Left kidney (tissue), 8 donors: ENCODE measurements at places on chromosomes 3 and 15.

DNA sequence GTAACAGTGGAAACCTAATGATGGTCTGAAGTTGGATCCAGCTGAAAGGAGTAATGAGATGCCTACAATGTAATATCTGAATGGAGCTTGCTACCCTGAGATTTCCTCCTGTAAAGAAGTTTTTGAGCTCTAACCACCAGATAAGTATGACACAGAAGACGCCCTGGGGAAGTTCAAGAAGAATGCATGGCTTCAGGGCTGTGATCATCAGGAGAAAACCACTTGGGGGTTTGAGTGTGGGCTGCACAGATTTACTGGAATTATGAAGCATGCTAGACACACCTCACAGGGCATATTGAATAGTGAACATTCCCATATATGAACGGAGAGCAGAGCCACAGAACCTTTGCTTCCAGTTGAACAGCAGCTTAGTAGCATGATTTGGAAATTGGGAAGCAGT is 10.6 kb upstream of the CCDC80 start:
- DNase-seq = no peak

- DNase-seq = no peak
These were observed 33.5 kb downstream of the STARD9 start for GRCh38 chr15:42608752-42609488.

DNA sequence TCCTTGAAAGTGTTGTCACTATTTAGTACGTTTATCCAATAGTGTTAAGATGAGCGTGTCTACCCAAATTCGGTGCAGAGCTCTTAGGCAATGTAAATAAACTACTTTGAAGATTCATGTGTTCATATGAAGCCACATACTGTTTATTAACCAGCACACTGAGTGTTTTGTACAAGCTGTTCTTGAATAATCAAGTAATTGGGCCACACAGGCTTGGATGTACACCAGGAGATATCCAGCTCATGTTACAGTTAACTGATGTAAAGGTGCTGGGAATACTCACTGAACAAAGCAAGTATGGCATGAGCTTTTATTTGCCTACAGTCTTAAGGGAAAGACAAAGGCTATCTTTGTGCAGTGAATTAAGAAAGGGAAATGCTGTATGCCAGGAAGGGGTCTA is 632 bp upstream of the DHX36 start:
- peak; percentile 11 for DNase-seq

DNA sequence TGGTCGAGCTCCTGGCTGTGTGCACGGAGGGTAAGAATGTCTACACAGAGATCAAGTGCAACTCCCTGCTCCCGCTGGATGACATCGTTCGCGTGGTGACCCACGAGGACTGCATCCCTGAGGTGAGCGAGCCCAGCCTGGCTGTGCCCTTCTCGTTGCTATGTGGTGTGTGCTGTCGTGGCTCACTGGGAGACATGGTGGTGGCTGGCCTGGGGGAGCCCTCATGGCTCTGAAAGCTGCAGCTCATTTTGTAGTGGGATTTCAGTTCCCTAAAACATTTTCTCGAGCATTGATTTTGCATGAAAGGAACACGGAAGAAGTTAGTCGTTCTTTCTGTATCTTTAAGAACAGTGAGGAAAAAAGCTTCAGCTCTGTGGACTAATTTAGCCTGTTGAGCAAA is 200.5 kb downstream of the ITPR1 start:
- no peak for DNase-seq

- DNase-seq = no peak
These were observed 226.4 kb upstream of the CTDSPL start for GRCh38 chr3:37635251-37635650.

DNA sequence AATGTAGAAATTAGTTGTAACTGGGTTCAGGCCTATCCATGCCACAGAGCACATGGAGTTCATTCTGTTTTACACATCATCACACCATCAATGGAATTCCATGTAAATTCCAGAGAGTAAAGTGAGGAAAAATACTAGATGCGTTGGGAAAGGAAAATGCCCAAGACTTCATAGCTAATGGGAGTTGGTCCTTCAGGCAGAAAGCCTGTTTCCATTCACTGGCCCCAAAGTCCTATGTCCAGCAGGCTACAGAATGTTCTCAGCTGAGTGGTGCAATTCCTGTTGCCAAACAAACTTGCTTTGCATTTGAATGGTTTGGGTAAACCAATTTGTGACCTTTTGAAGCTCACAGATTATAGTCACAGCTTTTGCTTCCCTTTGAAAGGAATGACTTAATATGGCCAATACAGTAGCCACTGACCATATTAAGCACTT is 164.6 kb upstream of the PFN2 start:
- DNase-seq = no peak

GRCh38 chr15:40843885-40844695 is at the start of gene SPINT1:
SPINT1 (plus strand) TSS chr15:40844048; CDS start chr15:40844555, 507 bp downstream.
- no peak for DNase-seq

GRCh38 chr15:81049835-81050234 is 49.1 kb downstream of the TLNRD1 start:
- DNase-seq = no peak

DNA sequence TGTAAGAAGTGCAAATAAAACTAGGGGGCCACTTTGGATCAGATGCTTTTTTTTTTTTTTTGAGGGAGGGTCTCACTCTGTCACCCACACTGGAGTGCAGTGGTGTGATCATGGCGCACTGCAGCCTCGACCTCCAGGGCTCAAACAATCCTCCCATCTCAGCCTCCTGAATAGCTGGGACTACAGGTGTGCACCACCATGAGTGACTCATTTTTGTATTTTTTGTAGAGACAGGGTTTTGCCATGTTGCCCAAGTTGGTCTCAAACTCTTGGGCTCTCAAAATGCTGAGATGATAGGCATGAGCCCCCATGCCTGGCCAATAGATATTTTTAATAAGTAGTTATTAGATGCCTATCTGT is 20.8 kb downstream of the CCR1 start:
- DNase-seq = no peak

DNA sequence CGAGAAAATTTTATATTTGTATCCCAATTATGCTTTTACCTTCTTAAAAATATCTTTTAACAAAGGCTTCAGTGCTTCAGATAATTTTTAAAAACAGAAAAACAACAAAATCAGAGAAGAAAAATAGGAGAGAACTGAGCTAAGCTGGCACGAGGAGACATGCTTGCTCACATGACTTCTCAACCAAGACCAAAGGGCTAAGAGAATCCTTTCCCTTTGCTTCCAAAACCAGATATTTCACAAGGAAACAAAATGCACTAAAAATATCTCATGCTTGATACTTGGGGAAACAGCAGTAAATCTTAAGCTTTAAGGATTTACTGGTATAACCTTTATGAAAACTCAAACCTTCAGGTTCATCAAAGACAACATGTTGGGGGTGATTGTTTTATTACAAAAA is 58.4 kb downstream of the CAPN7 start:
- DNase-seq = no peak

GRCh38 chr3:70857916-70858315 is 545.5 kb upstream of the MDFIC2 start:
- no peak for DNase-seq

- no peak for DNase-seq
These were observed 10.9 kb downstream of the FLNB start for GRCh38 chr3:58018892-58019742.

- DNase-seq = no peak
These were observed 215.0 kb upstream of the IGF1R start for GRCh38 chr15:98433346-98433745.

- no peak for DNase-seq
These were observed 19.3 kb upstream of the GPX1 start for GRCh38 chr3:49377483-49377882.

DNA sequence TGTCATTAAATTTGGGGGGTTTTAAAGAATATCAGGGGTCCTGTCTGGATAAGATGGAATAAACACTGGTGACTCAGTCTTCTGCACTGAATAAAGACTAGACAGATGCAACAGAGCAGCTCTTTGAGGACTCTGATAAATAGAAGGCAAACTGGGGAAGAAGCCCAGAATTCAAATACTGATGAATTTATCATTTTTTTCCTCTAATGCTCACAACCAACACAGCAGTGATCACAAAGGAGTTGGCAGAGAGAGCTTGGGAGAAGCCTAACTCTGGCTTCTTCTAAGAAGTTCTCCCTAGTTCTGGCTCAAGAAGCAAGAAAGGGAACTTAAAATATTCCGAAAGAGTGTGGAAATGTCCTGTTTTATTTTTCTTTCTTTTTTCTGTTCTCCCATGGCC is 597.8 kb downstream of the FGF12 start:
- DNase-seq = no peak

GRCh38 chr3:64291345-64291744 is 66.1 kb upstream of the PRICKLE2 start:
- DNase-seq = no peak

- no peak for DNase-seq
These were observed 17.8 kb upstream of the MORF4L1 start for GRCh38 chr15:78854833-78855372.

DNA sequence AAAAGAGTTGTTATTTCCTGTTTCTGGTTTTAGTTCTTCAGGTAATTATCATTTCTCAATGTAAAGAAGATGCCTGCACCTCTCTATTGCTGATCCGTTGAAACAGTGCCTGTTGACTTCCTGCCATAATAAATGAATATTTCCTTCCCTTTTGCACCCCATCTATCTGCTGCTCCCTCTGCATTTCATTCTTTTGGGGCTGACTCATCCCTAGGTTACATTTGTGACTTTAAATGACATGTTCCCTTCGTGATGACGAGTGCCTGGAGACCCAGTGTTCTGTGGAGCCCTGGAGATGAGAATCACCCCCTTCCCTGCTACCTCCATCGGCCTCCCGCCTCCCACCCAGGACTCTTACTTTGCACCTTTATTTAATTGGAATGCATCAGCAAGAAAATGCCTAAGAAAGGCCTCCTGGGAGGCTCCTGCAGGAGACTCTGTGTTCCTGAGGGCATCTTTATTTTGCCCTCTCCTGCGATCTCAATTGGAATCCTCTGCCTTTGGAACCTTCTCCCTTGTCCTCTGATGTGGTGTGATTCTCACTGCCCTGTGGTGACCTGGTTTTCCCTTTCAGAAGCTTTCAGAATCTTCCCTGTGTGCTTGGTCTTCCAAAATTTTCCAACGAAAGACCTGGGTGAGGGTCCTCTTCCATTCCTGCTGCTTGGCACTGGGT is 13.7 kb downstream of the LRRK1 start:
- DNase-seq = no peak

- no peak for DNase-seq
These were observed 11.6 kb downstream of the NEK11 start for GRCh38 chr3:131038326-131038725.

GRCh38 chr3:47851888-47852603 is 49.1 kb downstream of the DHX30 start:
- no peak for DNase-seq

DNA sequence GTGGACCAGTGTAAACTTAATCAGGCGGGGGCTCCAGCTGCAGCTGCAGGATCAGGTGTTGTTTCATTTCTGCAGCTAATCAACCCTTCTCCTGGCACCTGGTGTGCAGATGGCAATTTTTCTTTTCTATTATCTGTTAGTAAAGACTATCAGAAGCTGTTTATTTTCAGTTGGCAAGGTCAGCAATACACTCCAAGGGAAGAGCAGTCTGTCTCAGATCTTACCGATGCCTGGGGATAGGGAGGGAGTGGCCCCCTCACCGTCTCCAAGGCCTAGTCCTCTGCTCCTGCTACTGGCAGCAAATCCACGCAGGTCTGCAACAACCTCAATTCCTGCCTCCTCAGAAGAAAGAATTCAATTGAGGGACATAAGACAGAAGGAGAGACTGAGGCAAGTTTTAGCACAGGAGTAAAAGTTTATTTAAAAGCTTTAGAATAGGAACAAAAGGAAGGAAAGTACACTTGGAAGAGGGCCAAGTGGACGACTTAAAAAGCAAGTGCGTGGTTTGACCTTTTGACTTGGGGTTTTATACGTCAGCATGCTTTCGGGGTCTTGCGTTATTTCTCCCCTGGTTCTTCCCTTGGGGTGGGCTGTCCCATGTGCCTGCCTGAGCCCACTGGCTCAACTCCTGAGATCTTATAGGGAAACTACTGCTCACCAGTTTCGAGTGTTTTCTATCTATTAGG is 9.2 kb downstream of the CCRL2 start:
- DNase-seq = no peak

DNA sequence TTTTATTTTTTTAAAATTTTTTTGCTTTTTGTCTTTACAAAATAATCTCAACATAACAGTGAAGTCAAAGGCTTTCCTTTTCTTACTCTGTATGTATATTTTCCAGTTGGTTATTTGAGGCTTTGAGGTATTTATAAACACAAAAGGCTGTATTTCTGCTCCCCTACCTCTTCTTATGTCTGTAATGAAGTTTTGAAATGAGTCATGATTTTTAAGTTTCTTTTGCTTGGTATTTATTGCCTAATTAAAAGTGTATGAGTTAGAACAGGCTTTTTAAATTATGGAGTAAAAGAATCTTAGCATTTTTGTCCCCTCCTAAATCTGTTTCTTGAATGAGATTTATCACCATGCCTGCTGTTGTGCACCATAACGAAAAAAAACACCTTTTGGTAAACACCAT is 66.0 kb downstream of the DCUN1D1 start:
- no peak for DNase-seq

GRCh38 chr15:99502182-99502581 is 63.6 kb upstream of the MEF2A start:
- DNase-seq = no peak

DNA sequence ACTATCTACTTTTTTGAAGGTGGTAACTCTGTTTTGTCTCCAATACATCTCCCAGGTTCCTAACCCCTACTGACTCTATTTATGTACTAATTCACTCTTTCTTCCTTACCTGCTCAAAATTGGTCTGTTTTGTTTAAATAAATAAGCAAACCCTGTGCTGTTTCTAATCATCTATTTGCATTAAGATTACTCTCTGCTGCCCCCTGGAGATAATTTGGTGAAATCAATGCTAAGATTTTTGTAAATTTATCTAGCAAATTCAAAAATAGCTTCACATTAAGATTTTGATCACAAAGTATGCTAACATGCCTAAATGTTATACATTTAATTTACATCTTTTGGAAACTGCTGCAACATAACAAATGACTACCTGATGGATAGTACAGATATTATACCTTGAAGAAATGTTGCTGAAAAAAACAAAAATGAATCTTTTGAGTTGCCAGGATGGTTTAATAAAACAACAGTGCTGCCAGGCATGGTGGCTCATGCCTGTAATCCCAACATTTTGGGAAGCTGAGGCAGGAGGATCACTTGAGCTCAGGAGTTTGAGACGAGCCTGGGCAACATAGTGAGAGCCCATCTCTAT is 4.4 kb upstream of the CD200R1 start:
- DNase-seq = no peak

DNA sequence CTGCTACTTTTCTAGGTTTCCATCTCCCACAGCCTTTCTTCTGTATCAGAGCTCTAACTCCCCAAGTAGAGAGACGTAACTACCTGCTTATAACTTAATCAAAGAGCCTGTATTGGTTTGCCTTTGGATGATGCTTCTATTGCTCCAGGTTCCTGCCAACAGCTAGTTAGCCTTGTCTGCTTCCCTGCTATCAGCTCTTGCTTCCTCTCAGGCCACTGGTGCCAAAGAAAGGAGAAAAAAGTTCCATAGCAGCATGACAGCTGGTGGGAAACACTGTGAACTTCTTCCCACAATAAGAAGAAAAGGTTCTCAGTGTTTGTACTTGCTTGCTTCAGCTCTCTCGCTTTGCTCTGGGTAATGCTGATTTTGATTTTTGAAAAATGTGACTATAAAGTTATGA is 206.6 kb downstream of the GBE1 start:
- DNase-seq = no peak
